ENCODE measurements at places on chromosomes 12 and 14.
A peak's percentile ranks its signal among the peaks of the same experiment; 100 is the strongest.

- DNase-seq: no peak
These were observed 54.3 kb upstream of the TMX1 start for GRCh38 chr14:51185754-51186153.

DNA sequence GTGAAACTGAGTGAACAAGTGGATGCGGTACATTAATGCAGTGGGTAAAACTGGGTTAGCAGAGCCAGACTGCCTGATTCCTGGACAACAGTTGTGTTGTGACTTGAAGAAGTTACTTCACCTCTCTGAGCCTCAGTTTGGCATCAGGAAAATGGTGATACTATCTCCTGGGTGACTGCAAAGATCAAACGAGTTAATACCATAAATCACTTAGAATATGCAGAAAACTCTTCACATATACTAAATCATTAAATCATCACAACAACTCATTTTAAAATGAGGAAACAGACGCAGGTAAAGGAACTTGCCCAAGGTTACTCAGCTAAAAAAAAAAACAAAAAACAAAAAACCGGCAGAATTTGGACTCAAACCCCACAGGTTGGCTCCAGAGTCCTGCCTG is 811 bp downstream of the MTERF2 start:
- DNase-seq: no peak

DNA sequence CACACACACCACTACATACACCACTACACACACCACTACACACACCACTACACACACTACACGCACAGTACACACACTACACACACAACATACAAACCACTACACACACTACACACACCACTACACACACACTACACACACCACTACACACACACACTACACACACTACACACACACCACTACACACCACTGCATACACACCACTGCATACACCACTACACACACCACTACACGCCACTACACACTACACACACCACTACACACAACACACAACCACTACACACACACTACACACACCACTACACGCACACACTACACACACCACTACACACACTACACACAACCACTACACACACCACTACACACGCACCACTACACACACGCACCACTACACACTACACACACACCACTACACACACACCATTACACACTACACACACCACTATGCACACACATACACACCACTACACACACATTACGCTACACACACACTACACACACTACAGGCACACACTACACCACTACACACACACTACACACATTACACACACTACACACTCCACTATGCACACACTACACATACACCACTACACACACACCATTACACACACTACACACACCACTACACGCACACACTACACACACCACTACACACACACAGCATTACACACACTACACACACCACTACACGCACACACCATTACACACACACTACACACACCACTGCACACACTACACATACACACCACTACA is 12.5 kb downstream of the NOC4L start:
- DNase-seq: no peak

GRCh38 chr14:23085458-23085857 is 9.5 kb downstream of the ACIN1 start:
- DNase-seq: no peak

GRCh38 chr12:89424389-89424788 is 72.1 kb upstream of the DUSP6 start:
- no peak for DNase-seq

DNA sequence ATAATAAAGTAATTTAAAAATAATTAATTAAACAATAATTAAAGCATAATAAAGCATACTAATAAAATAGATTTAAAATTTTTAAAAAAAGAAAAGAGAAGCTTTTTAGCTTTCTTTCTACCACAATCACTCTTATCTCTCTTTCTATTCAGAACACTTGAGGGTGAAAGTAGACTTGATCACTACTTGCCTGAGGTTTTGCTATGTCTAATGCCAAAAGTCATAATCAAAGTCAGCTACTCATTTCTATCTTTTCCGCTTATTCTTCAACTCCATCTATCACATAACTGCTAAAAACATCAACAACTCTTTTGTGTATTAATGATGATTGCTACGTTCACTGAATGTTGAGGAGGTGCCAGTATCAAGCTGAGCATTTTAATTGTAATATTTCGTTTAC is 202.0 kb upstream of the KRR1 start:
- no peak for DNase-seq

DNA sequence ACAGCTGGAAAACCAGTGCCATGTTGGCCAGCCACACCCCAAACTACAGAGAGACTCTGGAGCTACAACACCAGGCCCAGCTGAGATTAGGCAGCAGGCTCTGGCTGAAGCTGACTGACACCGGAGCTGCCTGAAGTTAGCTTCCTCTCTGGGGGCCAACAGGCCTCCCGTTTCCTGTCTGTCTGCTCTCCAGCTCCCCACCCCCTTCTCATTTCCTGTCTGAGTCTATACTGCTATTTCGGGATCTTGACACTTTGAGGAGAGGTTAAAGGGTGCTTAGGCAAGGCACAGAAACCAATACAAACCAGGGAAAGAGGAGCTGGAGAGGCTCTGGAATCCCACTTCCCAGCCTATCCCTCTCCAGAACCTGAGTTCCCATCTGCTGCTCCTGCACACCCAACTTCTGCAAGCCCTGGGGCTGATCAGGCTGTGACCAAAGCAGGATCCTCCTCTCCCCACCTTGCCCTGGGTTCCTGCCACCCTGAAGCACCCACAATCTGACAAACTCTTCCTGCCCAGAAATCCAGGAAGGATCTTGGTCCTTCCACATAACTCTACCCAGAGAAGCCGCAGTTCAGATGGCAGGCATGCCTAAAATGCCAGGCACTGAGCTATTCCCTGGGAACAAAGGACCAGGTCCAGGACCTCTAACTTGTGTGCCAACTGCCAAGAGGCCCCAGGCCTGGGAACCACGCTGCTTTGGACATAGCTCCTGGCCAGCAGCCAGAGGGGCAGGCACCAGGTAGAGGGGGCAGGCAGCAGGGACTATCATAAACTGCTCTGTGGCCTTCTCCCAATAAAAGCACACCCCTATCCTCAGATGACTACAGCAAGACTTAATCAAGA is 39.9 kb downstream of the PRPF40B start:
- DNase-seq: peak; percentile 90

DNA sequence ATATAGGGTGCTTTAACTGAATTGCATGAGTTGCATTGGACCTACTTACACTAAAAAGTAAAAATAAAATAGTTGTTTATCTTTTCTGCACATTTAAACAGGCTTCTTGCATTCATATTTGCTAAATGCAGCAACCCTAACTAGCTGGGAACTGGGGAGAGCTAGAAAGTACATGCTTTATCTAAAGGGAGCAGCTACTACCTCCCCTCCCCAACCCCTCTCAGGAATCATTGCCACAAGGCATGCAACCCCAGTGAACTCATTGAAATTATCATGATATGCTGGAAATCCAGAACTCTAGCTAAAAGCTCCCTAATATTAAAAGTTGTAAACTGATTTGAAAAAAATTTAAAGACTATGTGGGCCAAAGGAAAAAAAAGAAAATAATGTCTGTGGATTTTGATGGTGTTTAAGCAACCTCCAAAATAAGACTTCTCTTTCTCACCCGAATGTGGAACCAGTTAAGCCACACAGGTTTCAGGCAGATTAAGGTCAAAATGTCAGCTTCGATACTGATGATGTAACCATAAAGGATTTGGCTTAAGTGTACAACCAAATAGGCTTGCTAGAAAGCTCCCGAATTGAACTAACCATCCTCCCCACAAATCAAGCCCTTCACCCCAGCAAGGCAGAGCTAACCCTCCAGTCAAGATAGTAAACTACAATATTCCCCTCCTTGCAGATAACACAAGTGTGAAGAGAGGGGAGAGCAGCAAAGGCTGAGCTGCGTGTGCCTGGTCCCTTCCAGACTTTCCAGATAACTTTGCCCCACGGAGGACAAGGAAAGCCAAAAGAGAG is 13.8 kb upstream of the POC1B start:
- no peak for DNase-seq

- DNase-seq: no peak
These were observed 20.5 kb downstream of the HPD start for GRCh38 chr12:121838126-121838525.

DNA sequence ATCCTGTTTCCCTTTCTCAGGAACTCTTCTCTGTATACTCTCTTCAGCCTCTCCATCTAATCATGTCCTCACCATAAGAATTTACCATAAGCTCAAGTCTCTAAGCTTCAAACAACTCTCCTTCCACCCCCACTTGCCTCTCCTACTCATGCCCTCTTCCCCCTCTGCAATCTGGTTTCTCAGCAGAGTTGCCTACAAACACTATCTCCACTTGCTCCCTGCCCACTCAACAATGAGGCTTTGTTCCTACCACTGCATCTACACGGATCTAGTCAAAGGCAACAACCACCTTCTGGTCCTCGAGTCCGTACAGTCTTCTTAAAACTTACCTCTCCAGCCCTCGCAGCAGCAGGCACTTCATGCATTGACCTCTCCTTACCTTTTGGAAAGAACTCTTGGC is 17.2 kb upstream of the FBLN5 start:
- DNase-seq: no peak

DNA sequence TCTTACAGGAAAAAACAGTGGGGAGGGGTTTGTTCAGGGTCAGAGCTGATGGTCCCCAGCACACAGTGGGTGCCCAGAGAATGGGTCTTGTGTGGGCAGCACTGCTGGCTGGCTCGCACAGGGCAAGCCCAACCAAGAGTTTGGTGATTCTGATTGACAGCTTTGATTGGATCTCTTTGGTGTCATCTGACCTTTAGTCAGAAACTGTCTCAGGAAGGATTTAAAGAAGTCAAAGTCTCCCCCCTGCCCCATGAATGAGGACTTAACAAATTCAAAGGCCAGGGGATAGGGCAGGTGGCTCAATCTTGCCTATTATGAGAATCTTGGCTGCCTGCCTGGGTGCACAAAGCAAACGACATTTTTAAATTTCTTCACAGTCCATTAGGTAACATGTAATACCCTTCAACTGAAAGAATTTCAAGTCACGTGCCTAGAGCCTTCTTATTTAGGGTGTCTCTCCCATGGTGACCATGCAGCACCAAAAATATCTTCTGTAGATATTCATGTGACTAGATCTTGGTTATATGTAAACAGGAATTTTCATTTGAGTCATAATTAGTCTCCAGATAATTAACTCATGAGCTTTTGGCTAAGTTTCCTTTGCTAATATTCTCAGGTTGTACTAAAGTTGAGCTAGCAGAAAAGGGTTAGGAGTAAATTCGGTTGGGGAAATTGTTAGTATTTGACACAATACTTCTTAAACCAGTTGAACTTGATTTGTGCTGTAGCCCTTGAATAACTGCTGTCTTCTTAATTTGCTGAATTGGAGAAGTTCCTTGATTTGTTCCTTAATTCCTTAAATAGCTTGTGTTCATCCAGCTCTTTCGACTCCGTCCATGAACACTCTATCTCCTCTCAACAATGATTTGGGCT is 54.5 kb upstream of the HECTD1 start:
- DNase-seq: peak; percentile 30

DNA sequence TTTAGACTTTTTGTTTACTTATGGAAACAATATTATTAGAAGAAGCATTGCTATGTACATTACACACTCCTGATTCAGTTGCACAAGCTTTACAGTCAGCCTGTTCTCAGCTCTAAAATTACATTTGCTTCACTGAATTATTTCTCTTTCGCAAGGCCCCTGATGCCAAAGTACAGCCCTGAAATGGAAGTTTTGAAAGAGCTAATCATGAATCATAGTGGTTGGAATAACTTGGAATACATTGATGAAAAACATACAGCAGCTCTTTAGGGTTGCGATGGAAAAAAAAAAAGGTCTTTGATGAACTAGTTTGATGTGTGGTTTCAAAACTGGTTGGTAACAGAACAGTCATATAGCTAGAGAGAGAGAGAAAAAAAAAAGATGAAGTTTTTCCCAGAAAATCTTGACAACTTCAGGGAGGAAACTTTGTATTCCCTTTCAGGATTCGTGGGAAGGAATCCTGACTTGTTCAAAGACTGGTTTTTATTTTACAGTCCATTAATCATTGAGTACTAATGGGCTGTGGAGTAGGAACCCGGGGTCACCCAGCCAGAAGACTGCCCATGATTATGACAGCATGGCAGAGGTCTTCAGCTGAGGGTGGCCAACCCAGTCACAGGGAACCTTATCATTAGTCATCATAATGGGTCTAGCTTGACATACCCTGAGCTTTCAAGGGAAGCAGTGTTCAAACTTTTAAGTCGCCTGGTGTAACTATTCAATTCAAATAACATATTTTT is 460.1 kb downstream of the NAV3 start:
- no peak for DNase-seq

DNA sequence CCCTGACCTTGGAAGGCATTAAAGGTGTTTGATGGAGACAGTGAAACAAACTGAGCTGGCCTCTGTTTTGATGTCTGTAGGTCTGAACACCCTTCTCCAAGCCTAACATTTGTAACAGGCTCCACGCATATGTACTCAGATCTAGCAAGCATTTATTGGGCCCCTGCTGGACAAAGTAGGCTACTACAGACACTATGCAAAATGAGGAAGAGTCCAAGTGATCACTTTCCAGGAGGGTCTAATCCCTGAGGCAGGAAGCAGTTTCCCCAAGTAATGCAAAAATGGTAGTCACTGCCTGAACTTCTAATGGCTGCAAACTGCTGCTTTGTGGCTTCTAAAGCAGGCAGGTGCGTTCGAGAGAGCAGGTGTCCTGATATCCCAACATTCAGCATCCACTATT is 405.8 kb downstream of the MED13L start:
- DNase-seq: peak; percentile 33

- DNase-seq: peak; percentile 66
These were observed 22.8 kb upstream of the GARIN2 start for GRCh38 chr14:67166450-67166853.

DNA sequence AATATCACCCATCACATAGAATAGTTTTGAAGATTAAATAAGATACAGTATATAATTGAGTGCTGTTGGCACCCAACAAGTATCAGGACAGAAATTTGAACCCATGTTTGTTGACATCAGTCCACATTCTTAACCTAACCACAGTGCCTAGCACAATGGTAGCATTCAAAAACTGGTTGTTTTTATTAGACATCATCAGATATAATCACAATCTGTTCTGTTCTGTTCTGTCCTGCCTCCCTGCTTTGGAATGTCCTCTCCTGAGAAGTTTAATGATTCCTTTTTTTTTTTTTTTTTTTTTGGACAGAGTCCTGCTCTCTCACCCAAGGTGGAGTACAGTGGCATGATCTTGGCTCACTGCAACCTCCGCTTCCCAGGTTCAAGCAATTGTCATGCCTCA is 476.6 kb downstream of the RMST start:
- DNase-seq: no peak

- no peak for DNase-seq
These were observed 34.1 kb downstream of the AP5M1 start for GRCh38 chr14:57302883-57303282.
